ENCODE measurements at places on chromosomes 1 and 21.
A peak's percentile ranks its signal among the peaks of the same experiment; 100 is the strongest.

DNA sequence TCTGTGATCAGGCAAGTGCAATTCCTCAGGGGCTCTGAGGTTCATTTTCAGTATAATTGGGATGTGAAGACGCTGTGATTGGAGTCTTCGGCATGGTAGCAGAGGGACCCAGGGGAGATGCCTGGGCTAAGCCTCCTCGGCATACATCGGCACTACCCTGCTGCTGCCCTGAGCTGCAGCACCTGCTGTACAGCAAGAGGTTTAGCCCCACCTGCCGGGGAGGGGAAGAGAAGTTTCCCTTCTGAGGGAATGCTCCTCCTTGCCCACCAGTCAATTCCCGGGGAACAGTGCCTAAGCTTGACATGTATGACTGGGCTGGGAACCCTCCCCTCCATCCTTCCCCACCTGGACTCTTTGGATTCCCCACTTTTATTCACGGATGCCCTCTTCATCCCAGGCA lies 24.9 kb downstream of the CNIH3 start:
- DNase-seq = no peak

DNA sequence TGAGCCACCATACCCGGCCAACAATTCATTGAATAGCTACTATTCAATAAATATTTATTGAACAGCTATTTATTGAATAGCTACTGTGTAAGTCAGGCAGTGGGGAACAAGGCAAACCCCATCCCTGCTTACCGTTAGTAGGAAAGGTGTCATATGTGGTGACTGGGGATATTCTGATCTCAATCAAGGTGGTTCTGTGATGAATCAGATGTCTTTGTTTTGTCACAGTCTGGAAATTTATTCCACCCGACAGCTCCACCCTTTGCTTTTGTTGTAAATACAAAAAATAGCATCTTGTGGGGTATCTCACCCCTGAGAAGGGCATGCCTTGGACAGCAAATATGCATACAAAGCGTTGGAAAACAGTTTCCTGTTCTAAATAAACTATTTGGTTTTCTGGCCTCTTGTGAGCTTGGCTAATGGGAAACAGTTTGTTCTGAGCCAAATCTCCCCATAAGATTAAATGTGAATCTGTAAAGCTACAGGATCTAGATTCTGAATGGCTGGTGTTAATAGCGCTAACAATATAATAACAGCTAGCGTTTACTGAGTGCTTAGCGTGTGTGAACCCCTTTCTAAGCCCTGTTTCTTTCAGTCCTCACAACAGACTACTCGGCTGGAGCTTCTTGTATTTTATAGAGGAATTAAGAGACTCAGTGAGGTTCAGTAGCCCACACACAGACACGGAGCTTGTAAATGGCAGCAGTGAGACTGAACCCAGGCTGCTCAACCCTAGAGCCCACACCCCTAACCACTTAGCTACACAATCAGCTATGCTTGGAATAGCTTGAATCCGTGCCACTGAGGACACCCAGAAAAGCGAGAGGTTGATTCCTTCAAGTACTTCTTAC lies 5.5 kb downstream of the PDPN start:
- no peak for DNase-seq

GRCh38 chr21:43866659-43867331 lies 1.8 kb downstream of the AGPAT3 start:
- DNase-seq = no peak

GRCh38 chr1:7526867-7527732 lies 244.0 kb upstream of the VAMP3 start:
- no peak for DNase-seq

DNA sequence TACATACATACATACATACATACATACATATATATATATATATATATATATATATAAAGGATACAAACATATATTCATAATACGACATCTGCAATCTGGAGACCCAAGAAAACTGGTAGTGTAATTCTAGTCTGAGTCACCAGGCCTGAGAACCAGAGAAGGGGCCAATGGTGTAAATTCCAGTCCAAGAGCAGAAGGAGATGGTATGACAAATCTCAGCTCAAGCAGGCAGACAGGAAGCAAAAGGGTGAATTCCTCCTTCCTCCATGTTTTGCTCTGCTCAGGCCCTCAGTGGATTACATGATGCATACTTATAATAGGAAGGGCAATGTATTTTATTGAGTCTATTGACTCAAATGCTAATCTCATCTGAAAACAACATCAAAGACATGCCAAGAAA lies 1060.4 kb upstream of the TMPRSS15 start:
- no peak for DNase-seq

DNA sequence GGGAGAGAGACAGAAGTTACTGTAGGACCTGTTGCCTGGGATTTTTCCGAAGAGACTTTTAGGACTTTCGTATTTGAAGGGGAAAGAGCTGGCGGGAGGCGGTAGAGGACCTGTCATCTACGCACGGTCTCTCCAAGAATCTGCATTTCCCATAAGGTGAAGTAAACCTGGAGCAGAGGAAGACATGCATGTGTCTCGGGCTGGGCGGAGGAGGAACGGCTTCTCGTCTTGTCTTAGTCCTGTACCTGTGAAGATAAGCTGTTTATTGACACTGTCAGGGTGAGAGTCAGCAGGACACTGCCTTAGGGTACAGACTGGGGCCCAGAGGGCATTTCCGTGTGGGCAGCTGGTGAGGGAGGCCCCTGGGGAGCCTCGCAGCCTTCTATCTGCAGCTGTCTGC lies 123.4 kb upstream of the COL6A1 start:
- DNase-seq = no peak

DNA sequence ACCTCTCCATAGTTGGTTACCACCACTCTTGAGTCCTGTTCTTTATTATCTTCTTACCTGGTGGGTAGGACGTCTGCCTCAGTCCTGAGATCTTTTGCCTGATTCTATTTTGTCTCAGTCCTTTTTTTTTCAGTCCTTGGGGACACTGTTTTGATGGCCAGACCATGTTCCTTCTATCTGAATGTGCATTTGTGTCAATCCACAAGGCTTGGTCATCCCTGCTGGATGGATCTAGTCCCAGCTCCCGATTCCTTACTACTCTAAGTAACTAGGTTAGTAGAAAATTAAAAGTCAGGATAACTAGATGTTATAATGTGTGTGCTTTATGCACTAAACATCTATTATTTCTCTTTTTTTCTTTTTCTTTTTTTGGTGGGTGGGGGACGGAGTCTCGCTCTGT lies 28.1 kb upstream of the AK4 start:
- no peak for DNase-seq

GRCh38 chr1:23759277-23759676 lies 16.0 kb downstream of the ELOA start:
- no peak for DNase-seq

GRCh38 chr1:119068427-119068826 lies 72.0 kb downstream of the WARS2 start:
- DNase-seq = no peak

- no peak for DNase-seq
Measured at GRCh38 chr1:225378880-225379279, 49.0 kb downstream of the LBR start.

- no peak for DNase-seq
Measured at GRCh38 chr1:161945306-161946060, 78.2 kb downstream of the OLFML2B start.

- DNase-seq = no peak
Measured at GRCh38 chr1:34361121-34361520, 184.4 kb downstream of the C1orf94 start.

DNA sequence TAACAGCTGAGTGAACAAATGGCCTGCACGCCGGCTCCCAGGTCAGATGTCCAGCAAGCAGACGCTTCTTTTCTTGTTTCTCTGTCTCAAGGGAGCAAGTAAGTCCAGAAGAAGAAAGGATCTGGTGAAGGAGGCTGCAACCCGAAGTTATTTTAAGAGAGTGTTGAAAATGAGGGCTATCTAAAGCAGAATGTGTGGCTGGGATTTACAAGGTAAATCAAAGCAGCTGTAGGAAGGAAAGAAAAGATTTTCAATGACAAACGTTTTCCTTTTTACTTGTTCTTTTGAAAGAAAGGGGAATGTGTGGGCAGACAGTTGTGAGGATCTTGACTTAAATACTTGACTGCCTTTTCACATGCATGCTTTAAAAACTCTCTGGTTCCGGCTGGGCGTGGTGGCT lies 311.5 kb downstream of the KIF26B start:
- no peak for DNase-seq

- DNase-seq = no peak
Measured at GRCh38 chr1:178916448-178917174, 45.7 kb upstream of the ANGPTL1 start.

- no peak for DNase-seq
Measured at GRCh38 chr1:174209347-174210187, 50.2 kb downstream of the RABGAP1L start.

- DNase-seq = no peak
Measured at GRCh38 chr1:29444782-29445729, 208.7 kb downstream of the PTPRU start.

- no peak for DNase-seq
Measured at GRCh38 chr1:229109320-229109761, 161.6 kb upstream of the RAB4A start.

GRCh38 chr21:37631319-37632117 lies 264.9 kb downstream of the DYRK1A start:
- DNase-seq = peak; percentile 21

DNA sequence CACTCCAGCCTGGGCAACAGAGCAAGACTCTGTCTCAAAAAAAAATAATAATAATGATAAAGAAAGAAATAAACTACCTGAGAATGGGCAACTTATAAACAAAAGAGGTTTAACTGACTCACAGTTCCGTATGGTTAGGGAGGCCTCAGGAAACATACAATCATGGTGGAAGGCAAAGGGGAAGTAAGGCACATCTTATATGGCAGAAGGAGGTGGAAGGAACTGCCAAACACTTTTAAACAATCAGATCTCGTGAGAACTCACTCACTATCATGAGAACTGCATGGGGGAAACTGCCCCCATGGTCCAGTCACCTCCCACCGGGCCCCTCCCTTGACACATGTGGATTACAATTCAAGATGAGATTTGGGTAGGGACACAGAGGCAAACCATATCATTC lies 6.3 kb upstream of the EGLN1 start:
- DNase-seq = no peak

- no peak for DNase-seq
Measured at GRCh38 chr1:224160171-224160682, 22.8 kb upstream of the DEGS1 start.

- peak; percentile 59 for DNase-seq
Measured at GRCh38 chr1:36089393-36090121, 865 bp downstream of the ADPRS start.

DNA sequence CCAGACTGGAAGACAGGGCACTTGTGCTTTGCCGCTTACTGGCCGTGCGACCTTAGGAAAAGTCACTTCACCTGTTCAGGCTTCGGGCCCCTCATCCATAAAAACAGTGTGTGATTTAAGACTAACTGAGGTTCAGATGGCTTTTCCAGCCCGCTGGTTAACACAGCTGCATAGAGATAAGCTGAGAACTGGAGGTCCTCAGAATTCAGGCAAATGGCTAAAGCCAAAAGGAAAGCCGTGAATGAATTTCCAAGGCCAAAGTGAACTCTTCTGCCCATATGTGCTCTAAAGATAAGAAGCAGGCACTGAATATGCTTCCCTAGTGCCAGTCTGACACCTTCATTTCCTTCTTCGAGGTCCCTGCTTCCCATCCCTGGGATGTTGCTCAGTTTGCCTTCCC lies 23.5 kb upstream of the SARS1 start:
- no peak for DNase-seq

- DNase-seq = no peak
Measured at GRCh38 chr1:162564762-162565218, 3.3 kb downstream of the UAP1 start.

GRCh38 chr1:172350856-172351255 lies 69.6 kb upstream of the C1orf105 start:
- DNase-seq = no peak

GRCh38 chr1:45014321-45015028 lies 2.4 kb downstream of the UROD start:
- DNase-seq = peak; percentile 80

DNA sequence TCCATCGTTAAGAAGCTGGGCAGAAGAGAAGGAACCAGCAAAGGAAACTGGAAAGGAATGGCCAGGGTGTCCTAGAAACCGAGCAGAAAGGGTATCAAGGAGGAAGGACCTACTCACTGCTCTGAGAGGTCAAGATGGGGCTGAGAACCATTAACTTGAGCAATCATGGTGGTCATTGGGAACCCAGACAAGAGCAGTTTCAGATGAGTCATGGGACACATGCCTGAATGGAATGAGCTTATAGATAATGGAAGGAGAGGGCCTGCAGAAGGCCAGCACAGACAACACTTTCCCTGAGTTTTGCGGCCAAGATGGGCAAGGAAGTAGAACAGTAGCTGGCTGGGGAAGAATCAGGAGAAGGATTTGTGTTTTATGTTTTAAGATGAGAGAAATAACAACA lies 383.2 kb downstream of the KIF26B start:
- DNase-seq = no peak

DNA sequence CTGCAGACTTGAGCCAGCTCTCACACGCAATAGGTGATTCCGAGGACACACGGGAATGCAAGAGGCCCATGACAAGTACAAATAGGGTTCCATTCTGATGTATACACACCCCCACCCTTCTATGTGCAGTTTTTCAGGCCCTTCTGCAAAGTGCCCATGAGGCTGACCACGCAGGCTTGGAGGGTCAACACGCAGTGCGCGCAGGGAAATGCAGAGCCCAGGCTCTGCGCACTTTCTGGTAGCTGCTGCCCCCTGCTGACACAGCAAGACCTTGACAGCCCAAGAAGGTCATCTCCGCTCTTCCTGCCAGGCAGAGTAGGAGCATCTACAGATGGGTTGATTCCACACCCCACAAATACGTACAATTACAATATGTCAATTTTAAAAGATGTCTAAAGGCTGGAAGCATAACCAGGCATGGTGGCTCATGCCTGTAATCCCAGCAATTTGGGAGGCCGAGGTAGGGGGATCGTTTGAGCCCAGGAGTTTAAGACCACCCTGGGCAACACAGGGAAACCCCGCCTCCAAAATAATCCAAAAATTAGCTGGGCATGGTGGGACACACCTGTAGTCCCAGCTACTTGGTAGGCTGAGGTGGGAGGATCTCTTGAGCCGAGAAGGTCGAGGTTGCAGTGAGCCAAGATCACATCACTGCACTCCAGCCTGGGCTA lies 18.5 kb downstream of the SH3BP5L start:
- DNase-seq = no peak

DNA sequence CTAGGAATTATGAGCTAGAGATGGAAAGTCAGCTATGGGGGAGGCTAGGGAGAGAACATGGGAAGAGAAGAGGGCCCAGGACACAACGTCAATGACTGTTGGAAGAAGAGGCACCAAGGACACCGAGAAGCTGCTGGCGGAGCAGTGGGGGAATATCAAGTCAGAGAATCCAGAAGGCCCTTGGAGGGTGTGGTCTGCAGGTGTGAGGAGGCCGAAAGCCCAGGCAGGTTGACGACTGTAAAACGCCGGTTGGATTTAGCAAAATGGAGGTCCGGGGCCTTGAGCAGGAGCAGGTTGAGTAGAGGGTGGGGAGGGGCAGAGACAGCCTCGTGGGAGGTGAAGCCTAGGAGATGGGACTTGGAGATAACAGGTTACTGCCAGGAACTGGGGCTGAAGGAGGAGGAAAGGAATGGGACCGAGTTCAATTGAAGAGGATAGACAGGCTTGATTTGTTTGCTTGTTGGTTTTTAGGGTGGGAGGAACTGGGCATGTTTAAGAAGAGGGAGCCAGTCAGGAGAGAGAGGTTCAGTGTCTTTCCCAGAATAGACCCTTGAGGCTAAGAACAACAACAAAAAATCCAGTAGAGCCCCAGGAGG lies 35.1 kb downstream of the EDN2 start:
- DNase-seq = no peak

- no peak for DNase-seq
Measured at GRCh38 chr1:170205301-170205700, 59.5 kb downstream of the NTMT2 start.
